Stimulated activated naive CD4-positive, alpha-beta T cell (primary cell): ENCODE measurements at places on chromosomes 4 and X.
A peak's percentile ranks its signal among the peaks of the same experiment; 100 is the strongest.

DNA sequence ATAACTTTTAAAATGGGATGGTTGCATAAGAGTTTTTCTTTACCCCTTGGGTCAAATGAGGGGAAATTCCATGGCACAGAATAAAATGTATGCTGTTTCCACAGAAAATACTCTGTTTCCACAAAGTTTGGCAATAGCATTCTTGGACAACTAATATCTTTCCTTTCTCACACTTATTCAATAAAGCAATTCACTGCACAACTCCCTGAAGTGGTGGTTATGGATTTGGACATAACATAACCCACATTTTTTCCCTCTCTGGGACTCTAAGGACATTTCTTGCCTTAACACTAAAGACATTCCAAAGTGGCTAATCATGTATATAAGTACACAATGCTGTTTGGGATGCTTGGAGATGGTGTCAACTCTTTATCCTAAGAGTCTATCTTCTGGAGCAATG is 51.7 kb upstream of the GPM6B start:
- no peak for DNase-seq

GRCh38 chr4:150547154-150547838 is 34.7 kb upstream of the MAB21L2 start:
- DNase-seq = no peak

- no peak for DNase-seq
These were observed 57.1 kb upstream of the STX18 start for GRCh38 chr4:4598851-4599411.

GRCh38 chr4:163598028-163598427 is 103.5 kb downstream of the TMA16 start:
- DNase-seq = no peak

- DNase-seq = no peak
These were observed 86.5 kb upstream of the LEF1 start for GRCh38 chr4:108255203-108255747.

GRCh38 chr4:87853108-87853507 is 20.3 kb downstream of the MEPE start:
- DNase-seq = peak; percentile 3

DNA sequence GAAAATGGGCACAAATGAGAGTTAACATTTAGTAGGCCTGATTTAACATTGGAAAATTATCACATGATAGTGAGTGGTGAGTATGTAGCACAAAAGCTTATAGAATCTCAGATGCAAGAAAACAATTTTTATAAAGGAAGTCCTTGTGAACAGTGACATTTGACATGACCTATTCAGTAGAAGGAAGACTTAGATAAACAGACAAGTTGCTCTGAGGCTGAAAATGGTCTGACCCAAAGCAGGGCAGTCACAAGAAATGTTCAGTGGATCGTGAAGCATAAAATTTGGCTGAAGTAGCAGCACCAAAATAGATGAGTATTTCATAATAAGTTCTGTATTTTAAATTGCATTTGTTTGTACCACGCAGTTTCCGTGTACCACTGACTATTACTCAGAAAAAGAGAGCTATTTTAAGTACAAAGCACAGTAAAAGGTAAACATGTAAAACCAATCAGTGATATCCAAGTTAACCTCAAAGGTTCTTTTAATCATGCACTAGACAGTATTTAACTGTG is 605.7 kb upstream of the PABPC4L start:
- no peak for DNase-seq

DNA sequence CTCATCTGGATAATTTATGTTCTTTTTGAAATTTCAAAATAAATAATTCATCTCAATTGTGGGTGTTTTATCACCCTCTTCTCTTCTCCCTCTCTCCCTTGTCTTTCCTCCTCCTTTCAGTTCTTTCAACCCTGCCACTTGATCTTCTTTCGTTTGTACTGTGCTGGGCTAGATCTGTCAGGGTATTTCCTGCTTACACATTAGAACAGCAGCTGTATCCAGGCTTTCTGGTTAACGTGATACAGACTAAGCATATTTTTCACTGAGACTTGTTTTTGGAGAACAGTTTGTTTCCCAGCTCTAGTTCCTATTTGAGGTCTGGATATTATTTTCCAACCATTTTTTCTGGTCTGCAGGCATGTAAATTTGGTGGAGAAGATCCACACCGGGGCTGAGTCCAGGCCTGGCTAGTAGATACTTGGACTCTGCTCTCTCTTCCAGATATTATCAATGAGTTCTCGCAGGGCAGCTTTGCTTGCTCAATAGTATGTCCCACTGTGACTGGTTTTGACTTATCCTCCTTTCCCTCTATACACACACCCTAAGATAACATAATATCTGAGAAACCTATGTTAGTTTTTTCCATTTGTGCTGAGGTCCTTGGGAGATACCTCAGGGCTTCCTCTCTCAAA is 1310.7 kb upstream of the TENM3 start:
- no peak for DNase-seq

DNA sequence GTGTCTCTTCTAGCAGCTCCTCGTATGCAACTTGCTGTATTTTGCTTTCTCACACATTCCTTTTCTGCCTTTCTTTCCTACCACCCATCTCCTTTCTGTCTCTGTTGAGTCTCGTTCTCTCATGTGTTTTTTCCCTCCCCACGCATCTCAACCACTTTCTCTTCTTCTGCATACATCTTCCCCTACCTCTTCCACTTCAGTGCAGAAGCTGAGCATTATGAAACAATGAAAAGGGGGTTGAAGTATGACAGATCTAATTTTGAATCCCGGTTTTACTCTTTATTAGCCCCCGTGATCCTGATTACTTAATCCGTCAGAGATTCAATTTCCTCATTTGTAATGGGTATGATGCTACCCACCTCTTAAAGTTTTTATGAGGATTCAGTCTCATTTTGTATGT is 7.3 kb downstream of the FAM241A start:
- no peak for DNase-seq
